ENCODE measurements at places on chromosomes 13 and 19. TPM values are rescaled to one million over a fixed set of nuclear protein-coding genes. Genes with fewer than 3 reads are reported as not detected.

GJB2 gene
- total RNA-seq = 0.11 TPM

ATP4B gene
- total RNA-seq = not detected

DNA sequence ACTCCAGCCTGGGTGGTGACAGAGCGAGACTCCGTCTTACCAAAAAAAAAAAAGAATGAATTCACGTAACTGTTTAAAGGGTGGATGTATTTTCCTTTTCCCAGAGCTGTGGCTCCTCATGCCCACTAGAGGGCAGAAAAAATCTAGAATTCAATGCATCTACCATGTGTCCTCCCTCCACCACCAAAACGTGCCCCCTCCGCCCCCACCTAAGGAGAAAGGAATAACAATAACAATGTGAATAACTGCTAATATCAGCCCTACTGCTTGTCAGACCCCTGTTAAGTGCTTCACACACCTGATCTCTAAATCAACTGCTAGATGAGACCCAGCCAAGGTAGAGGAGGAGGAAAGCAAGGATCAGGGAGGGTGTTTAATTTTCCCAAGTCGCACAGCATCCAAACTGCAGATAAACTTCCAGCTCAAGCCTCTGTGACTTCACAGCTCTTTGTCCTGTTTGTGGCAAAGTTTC is 20.2 kb upstream of the PNMA8B start:
- DNase-seq = no peak
- H3K27me3 ChIP-seq = no peaks in the 10 kb centered on the region
- no peak overlapping the region for H3K27ac ChIP-seq
- H3K36me3 ChIP-seq = no peaks in the 10 kb centered on the region
- H3K4me1 ChIP-seq = no peaks in the 10 kb centered on the region

GRCh38 chr13:103222683-103223082 is 156.5 kb upstream of the SLC10A2 start:
- H3K4me3 ChIP-seq = no peak overlapping the region
- no peaks in the 10 kb centered on the region for H3K36me3 ChIP-seq
- no peak overlapping the region for H3K27ac ChIP-seq
- H3K4me1 ChIP-seq = no peaks in the 10 kb centered on the region
- no peaks in the 10 kb centered on the region for H3K27me3 ChIP-seq

- H3K4me1 ChIP-seq = no peaks in the 10 kb centered on the region
- no peaks in the 10 kb centered on the region for H3K36me3 ChIP-seq
- peaks cover 5% of the 10 kb centered on the region for H3K27me3 ChIP-seq
- no peak overlapping the region for H3K27ac ChIP-seq
- H3K4me3 ChIP-seq = no peak overlapping the region
Measured at GRCh38 chr19:54168174-54168917, 4.6 kb downstream of the TMC4 start.

Measured in psoas muscle (tissue), 8 donors.